ENCODE measurements at places on chromosomes 3 and 15.

DNA sequence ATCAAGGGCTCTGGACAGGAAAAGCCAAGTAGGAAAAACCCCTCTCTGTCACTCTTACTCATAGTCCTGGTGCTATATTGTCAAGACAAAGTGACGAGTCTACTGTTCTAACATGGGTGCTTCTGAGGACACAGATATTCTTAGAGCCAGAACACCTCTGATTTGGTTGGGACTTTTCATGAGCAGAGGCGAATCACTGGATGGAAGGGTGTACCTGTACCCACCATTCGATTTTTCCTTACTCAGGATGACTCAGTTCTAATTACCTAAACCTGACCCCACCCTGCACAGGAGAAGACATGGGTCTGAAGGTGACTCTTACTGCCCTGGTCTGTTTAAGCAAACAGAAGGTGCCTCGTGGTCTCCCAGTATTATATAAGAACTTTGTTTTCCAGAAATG, 58.5 kb downstream of the ABCC5 start:
- DNase-seq, result peak; percentile 20

- no peak for DNase-seq
These were observed 81.0 kb upstream of the CDIN1 start for GRCh38 chr15:36498401-36498800.

DNA sequence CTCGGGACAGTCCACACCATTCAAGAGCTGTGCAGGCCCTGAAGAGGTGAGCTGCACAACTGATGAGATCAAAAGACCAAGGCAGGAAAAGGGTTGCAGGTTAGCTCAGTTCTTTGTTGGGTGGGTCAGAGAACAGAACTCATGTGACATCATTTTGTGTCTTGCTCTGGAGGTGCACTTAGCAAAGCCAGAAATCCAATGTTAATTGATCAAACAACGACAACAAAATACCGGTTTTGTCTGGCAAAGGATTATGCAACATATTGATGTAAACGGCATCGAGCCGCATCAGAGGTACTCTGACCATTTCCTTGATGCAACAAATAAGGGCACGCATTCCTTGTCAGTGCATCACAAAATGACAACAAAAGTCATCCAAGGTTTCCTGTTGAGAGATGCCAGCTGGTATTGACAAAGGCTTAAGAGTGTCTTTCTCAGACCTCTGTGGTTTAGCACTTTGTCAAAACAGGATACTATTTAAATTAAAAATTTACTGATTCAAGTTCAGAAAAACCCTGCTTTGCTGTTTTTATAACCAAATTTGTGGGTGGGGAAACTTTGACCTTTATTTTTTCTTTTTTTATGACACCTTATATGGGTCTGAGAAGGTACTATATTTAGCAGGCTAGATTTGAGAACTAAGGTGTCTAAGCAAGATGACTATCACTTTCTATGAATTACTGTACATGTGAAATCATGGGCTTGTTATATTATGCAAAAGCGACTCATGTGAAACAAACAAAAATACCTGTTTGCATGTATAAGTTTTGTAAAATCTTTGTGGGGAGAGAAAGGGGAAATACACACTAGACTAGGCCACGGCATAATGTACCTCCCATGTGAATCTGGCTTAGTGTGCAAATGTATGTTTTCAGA, 496.1 kb downstream of the FOXP1 start:
- DNase-seq, result no peak

GRCh38 chr3:157290766-157291165, 130.8 kb upstream of the CCNL1 start:
- DNase-seq, result no peak

DNA sequence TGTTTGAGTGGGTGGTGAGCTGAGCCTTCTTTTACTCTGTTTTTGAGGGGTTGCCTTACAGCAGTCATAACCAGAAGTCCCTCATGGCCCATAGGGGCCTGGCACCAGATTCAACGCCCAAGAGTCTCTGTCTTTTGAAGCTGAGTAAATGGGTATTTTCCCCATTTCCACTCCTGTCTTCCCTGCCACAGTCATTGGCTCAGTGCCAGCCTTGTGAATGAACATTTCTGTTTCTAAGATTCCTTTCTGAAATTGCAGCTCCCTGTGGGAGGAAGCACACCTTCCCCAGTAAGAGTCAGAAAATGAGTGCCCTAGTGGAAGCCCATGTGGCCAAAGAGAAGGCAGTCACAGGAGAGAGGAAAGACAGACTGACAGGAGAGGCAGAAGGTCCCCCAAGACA, 43.7 kb upstream of the POLR2M start:
- DNase-seq, result no peak

DNA sequence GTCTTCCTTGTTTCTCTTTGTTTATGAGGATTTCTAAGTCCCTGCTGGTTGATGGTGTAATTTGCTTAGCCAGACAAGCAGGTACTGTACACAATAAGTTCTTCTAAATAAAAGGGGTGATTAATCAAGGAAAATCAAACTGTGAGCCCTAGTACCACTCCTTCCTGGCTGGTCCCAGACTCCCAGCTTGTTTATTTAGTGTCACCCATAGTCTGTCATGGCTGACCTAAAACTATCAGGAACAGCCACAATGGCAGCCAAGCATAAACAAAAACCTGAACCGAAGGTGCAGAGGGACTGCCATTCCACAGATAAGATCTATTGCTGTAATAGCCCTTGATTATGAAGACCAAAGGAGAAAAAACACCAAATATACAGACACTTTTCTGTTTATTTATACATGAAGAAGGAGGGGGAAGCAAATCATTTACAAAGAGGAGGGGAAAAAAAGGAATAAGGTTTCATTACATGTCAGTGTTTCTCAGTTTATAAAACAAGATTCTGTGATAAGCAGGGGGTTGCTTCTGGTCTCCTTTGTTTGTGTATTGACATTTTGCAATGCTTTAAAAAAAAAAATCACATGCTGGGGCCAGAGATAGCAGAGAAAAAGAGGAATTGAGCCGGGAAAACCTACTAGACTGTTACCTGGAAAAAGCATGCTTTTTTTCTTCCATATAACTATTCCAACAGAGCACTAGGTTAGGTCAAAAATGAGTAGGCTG, 182.4 kb upstream of the DPH6 start:
- DNase-seq, result no peak

- no peak for DNase-seq
These were observed 519.2 kb downstream of the NAALADL2 start for GRCh38 chr3:175378348-175378747.

- DNase-seq, result no peak
These were observed 9.5 kb upstream of the KNSTRN start for GRCh38 chr15:40372981-40373380.

GRCh38 chr3:188284455-188285212, 130.7 kb downstream of the LPP start:
- DNase-seq, result no peak

GRCh38 chr15:71295603-71296314, 180.5 kb downstream of the THSD4 start:
- no peak for DNase-seq

DNA sequence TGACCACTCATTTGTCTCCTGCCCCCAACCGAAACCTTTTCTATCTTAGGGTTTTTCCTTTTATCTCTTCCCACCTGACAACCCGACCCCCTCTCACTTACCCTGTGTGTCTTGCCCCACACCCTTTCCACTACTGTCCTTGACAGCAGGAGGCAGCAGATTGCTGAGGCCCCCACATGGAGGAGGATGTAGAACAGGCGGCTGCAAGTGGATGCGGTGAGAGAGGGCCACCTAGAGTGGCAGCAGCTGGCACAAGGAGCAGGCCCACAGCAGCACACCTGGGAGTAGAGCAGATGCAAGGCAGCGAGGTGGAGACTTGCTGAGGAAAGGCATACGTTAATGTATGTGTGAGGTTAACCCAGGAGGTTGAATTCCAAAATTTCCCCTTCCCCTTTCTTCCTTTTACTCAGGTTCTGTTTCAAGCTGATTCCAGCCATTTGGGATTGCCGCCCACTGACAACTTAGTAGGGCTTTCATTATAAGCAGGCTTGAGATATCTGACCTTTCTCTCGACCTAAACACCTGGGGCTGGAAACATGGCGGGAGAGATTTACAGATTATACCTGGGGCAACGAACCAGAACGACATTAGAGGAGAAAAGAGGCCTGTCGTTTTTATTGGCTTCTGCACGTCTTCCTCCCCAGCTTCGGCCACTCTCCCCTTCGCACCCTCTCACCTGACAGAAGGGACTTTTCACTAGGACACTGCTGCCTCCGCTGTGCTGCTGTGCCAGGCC, 643 bp downstream of the SERINC4 start:
- DNase-seq, result peak; percentile 32

- DNase-seq, result peak; percentile 81
These were observed at the start of gene MYRIP for GRCh38 chr3:39809181-39809994. TSS of gene MYRIP (plus strand) at chr3:39809609. CDS start at chr3:39900817, 91,208 bp downstream.

DNA sequence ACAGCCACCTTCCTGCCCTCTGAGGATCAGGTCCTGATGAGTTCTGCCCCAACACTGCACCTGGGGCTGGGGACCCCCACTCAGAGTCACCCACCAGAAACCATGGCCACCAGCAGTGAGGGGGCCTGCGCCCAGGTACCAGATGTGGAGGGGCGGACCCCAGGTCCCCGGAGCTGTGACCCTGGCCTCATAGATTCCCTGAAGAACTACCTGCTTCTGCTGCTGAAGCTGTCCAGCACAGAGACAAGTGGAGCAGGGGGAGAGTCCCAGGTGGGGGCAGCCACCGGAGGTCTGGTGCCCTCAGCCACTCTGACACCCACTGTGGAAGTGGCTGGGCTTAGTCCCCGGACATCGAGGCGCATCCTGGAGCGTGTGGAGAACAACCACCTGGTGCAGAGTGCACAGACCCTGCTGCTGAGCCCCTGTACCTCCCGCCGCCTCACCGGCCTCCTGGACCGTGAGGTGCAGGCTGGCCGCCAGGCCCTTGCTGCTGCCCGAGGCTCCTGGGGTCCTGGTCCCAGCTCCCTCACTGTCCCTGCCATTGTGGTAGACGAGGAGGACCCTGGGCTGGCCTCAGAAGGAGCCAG, 27.0 kb upstream of the SLC28A1 start:
- no peak for DNase-seq

DNA sequence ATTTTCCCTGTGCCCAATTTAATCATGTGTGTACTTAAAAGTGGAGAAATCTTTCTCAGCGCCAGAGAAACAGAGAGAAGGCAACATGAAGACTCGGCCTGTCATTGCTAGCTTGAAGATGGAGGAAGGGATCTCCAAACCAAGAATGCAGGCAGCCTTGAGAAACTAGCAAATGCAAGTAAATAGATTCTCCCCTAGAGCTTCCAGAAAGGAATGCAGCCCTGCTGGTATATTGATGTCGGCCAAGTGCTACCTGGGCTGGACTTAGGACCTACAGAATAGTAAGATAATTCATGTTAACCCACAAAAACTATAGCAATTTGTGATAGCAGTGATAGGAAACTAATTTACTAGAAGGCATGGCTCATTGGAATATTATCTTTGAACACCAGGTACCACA, 150.9 kb upstream of the ABI3BP start:
- no peak for DNase-seq

- peak; percentile 8 for DNase-seq
These were observed at the start of gene SST for GRCh38 chr3:187669675-187670504. TSS of gene SST (minus strand) at chr3:187670394. CDS start at chr3:187670291, 103 bp downstream.

- peak; percentile 73 for DNase-seq
These were observed 2.0 kb upstream of the GP9 start for GRCh38 chr3:129058441-129059200.

DNA sequence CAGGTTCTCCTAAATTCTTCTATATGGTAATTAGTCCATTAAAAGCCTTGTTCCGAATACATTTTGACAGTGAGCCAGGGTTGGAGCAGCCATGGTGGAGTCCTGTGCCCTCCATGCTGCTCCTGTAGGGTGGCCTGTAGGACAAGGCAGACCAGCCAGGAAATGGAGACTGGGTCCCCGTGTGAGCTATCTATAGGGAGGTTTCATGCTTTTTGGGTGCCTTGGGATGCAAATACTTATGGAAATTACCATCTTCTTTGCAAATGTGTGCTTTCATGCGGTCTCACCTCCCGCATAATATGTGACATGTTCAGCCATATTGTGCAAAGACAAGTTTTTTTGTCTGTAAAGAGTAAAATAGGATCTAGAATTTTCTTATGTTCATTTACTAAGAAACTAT, 58.0 kb upstream of the FURIN start:
- no peak for DNase-seq

DNA sequence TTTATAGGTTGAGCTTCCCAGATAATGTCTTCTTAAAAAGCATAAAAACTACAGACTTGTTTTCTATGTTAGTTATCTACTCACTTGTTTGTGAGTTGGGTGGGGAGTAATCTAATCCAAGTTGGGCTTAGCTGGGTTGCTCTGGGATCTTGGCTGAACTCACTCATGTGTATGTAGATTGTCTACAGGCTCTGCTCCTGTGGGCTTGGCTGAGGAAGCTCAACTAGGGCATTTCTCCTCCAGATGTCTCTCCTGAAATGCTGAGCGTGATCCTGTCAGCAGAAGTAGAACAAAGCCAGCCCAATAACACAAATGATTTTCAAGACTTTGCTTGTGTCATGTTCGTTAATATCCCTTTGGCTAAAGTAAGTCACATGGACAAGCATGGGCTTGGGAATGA, 17.3 kb downstream of the KCNH8 start:
- DNase-seq, result no peak

- no peak for DNase-seq
These were observed 20.1 kb downstream of the VPS8 start for GRCh38 chr3:184832044-184832443.

- no peak for DNase-seq
These were observed 8.0 kb downstream of the SH3BP5 start for GRCh38 chr3:15324379-15324808.

- no peak for DNase-seq
These were observed 21.0 kb upstream of the ATG7 start for GRCh38 chr3:11250902-11251806.

DNA sequence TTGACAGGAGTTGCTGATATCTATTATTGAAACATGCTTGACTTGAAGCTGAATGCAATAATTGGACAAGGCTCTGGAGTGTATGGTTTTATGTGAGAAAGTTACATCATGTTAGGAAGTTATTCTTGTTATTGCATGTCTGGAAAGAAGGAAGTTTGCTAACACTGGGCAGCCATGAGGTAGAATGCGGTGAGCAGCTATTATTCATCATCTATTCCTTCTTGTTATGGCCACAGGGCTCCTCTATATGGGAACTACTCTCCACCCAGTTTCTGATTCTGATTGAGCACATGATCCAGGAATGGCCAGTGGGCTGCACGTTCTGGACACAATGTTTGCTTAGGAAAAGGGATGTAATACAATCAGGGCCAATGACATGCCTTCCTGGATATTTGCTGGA, 37.8 kb upstream of the SCN5A start:
- DNase-seq, result no peak

DNA sequence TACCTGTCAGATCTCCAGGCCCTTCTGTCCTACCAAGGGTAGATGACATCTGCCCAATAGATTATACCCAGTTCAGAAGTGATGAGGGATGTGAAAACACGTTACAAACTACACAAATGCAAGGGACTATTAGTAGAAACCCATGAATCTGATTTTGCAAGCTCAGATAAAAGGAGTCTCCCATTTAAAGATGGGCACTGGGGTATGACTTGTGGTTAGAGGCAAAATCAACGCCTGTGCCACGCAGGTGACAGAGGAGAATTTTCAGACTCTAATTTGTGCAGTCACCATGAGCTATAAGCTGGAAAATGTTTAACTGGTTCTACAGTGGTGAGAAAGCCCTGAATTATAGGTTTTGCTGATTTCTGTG, 184.4 kb upstream of the LPP start:
- no peak for DNase-seq

GRCh38 chr3:190458040-190458439, 8.3 kb upstream of the TMEM207 start:
- no peak for DNase-seq

- DNase-seq, result no peak
These were observed 67.6 kb downstream of the MITF start for GRCh38 chr3:69806735-69807438.
